Endothelial cell (in vitro differentiated cells): ENCODE measurements at places on chromosomes 11 and 22. TPM values are rescaled to one million over a fixed set of nuclear protein-coding genes. Genes with fewer than 3 reads are reported as not detected.

DNA sequence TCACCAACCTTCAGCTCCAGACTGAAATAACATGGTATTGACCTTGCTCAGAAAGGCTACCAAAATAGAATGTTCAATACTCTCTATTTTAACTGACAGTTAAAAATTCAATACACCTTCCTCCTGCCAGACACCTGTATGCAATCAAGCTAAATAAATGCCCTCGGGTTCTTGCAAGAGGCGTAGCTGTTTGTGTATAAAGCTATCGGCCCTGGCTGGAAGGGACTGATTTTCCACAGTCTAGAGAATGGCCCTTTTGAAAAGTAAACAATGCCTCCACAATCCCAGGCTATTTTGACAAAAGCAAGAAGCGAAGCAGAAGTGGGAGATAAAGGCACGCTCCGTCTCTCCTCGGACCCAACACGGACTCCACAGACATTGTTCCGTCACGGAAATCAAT, 791.2 kb downstream of the BRD1 start:
- no peak for DNase-seq

The OR10G4 gene
- total RNA-seq: not detected

GRCh38 chr11:27907530-27907929, 200.4 kb downstream of the KIF18A start:
- DNase-seq: no peak

DNA sequence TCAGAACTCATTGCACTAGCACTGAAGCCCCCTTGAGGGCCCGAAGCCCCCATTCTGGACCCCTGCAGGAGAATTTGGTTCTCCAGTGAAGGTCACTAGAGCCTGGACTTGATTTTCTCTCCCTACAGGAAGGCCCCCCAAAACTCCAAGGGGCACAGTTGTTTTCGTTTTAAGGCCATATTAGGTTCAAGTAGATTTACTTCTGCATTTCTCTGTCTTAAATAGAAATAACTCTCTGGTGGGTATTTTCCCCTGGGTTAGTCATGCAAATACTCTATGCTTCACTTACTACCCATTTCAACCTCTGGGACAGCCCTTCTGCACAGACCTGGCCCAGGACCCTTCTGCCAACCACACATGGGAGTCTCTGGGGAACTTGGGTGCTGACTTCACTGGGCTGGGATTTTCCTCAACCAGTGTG, 41.6 kb downstream of the WEE1 start:
- DNase-seq: no peak

The MYO7A gene
- total RNA-seq: 18.3 TPM

The PANX2 gene
- 0.87 TPM for total RNA-seq

The MGAT3 gene
- 0.87 TPM for total RNA-seq

The PKNOX2 gene
- total RNA-seq: 41.8 TPM

DNA sequence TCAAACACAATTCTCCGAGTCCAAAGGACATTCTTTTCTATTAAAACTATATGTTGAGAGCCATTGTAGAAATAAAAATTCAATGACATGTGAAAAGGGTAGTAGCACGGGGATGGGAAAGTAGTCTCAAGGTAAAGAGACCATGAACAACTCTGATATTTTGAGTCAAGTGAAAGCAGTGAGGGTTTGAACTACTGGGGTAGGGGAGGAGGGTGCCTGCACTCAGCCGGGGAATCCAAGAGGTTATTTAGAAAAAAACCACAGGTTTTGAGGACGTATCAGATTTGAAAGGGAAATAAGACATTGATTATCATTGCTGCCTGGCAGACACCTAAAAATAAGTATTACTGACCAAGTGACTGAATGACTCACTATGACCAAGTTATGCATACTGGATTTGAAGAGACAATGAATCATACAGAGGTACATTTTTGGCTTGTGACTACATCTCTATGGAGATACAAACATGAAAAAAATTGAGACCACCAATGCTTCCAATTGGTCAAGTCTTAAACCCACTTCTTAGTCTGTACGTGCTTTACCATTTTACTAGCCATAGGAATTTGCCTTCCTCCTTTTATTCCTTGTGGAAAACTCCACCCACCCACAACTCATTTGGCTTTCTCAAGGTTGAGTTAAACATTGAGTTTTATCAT, 2.2 kb upstream of the OR52H1 start:
- no peak for DNase-seq

The GTSE1 gene
- 8.2 TPM for total RNA-seq

DNA sequence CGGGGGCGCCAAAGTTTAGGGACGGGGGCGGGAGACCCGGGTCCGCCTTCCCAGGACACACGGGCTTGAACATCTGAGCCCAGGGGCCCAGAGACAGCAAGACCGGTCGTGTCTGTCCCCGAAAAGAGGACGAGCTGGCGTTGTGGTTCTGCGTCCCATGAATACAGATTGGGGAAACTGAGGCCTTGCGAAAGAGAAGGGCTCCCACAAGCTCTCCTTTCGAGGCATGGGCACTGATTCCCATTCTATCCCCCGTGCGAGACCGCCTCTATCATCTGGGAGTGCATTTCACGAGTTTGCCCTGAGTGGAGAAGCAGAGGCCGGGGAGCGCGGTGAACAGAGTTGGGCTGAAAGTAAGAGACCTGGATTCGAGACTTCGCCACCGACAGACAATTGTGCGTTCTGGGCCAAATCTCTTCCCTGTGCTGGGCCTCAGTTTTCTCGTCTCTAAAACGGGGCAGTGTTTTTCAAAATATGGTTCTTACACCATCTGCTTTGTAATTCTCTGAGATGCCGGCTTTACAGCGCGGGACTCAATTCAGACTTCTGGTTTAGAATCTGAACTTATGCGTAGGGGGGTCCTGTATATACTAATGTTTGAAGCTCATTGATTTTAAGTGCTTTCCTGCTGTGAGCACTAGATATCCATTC, 471 bp downstream of the RNF185 start:
- peak; percentile 25 for DNase-seq

The RFPL3 gene
- total RNA-seq: not detected

DNA sequence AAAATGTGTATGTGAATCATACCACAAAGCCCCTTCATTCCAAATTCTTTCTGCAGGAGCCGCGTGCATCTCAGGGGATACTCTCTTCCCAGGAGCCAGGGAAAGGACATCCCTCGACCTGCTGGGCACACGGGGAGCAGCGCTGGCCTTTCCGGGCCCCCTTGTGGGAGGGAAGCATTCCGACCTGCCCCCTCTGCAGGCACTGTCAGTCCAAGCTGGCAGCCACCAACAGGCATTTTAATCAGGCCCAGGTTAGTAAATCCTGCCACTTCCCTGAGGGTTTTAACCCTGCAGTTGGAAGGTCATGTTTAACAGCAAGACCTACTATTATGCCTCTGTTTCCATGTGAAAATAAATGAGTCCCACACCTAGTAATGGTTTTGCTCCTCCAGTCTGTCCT, 391.5 kb downstream of the SHANK2 start:
- DNase-seq: no peak

DNA sequence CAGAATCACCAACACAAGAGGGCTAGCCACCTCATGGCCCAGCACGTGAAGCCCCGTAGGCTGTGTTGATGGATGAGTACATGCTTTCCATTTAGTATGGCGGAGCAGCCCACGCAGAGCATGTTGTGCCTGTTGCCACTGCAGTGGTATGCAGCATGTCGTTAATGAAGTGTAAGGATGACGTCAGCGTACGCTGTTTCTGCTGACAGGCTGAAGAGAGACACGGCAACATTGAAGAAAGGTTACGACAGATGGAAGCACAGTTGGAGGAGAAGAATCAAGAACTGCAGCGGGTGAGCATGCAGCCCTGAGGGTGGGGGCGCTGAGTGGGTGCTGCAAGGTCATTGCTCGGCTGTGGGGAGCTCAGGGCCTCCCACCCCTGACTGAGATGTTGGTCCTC, 62.8 kb downstream of the PPFIA1 start:
- no peak for DNase-seq

DNA sequence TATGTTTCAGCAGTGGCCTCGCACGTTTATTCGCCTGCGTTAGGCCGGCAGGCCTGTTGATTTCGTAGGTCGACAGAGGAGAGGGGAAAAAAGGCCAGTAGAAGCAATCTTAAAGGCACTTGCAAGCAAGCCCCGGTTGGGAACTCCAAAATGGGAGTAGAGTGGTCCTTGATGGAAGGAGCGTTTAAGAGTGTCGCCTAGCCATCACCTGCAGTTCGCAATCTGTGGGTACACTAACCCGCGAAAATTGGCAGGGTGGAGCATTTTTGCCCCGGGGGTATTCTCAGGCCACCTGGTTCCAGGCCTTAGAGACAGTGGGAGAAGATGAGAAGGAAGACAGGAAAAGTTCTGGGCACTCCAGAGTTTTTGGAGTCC, 1.1 kb downstream of the EWSR1 start:
- no peak for DNase-seq

The BEST1 gene
- 0.08 TPM for total RNA-seq

DNA sequence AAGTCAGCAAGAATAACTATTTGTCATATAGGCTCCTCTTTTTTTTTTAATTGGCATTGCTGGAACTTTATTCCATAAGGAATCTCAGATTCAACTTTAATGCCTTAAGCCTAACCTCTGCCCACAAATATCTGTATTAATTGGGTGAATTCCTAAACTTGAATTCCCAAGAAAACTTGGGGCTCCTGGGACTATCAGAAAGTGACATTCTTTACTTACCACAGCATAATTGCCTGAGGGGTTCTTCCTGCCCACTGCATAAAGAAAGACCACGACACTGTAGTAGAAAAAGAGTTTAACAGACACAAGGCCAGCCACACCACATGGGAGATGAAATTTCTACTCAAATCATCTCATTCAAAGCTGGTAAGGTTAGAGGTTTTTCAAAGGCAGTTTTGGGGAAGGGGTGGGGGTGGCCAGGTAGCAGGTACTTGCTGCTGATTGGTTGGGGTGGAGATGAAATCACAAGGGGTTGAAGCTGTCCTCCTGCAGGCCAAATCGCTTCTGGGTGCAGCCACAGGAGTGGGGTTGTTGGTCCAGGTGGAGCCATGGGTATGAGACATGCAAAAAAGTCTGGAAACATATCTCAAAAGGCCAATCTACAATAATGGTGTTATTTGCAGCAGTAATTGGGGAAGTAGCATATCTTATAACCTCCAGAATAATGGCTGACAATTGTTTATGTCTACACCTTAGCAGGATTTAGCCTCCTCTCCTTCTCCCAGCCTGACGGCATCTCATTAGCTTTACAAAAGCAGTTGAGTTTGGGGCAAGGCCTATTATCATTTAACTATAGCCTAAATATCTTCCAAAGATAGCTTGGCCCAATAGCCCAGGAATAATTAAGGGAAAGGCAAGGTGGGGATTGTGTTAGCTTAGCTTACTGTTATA, 4.8 kb upstream of the NLRP10 start:
- DNase-seq: no peak

- DNase-seq: no peak
Observed at GRCh38 chr22:19377565-19378343, 53.8 kb downstream of the HIRA start.

GRCh38 chr11:27976262-27976661, 131.7 kb downstream of the KIF18A start:
- DNase-seq: no peak

- DNase-seq: no peak
Observed at GRCh38 chr22:18031695-18032454, 7.5 kb upstream of the MICAL3 start.

- DNase-seq: no peak
Observed at GRCh38 chr11:10638316-10638925, 55.1 kb downstream of the IRAG1 start.

The ASPHD2 gene
- total RNA-seq: 14.5 TPM

The MS4A3 gene
- total RNA-seq: 1.4 TPM

DNA sequence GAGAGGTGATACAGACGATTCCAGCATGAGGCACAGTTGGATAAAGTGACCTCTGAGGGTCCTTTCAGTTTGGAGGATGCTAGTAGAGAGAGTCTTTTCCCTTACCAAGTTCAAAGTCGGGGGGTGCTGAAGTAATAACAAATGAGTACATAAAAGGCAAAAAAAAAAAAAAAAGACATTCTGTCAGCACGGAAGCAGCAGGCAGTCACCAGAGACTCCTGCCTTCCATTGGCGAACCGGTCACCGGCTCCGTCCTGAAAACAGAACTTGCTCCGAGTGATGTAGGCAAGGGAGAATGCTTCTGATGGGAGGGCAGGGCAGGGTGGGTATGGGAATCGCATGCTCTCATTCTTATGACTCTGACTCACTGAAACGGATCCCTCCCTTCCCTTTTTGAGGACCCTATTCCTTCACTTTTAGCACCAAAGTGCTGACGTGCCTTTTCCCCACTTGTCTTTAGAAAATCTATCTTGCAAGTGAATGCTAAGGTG, 65.9 kb downstream of the PRR5L start:
- DNase-seq: peak; percentile 12

The ANKRD42 gene
- 11.4 TPM for total RNA-seq

DNA sequence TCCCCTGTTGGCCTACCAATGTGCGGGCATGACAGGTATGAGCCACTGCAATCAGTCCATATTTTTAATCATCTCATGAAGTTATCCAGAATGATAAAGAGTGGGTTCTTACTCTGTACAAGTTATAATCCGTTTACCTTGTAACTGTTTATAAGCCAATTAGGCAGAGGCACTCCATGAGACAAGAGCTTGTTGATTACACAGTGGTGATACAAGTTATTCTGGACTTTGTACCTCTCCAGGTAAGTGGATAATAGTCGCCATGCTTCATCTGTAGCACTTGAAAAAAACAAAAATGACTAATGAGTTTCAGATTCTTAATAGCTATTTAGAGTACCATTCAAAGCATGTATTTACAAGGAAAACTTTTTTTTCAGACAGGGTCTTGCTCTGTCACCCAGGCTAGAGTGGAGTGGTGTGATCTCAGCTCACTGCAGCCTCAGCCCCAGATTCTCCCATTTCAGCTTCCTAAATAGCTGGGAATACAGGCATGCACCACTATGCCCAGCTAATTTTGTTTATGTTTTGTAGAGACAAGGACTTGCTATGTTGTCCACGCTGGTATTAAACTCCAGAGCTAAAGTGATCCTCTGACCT, 17.7 kb upstream of the FNBP4 start:
- no peak for DNase-seq

- no peak for DNase-seq
Observed at GRCh38 chr22:38733724-38734381, 21.9 kb downstream of the SUN2 start.

DNA sequence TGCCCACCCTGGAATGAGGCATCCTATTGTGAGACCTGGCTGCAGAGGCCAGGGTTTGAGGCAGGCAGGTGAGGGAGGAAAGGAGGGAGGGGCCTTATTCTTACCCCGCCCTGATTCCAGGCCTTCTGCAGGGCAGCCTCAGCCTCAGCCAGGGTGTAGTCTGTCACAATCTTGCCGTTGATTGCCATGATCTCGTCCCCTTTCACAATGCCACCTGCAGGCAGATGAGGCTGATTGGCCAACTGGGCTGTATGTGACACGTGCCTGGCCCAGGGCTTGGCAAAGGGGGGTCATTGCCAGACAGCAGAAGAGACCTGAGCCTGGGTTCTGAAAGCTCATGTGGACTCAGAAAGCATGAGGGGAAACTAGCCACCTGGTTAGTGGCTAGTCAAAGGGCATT, 21.4 kb upstream of the ABCC8 start:
- DNase-seq: no peak

DNA sequence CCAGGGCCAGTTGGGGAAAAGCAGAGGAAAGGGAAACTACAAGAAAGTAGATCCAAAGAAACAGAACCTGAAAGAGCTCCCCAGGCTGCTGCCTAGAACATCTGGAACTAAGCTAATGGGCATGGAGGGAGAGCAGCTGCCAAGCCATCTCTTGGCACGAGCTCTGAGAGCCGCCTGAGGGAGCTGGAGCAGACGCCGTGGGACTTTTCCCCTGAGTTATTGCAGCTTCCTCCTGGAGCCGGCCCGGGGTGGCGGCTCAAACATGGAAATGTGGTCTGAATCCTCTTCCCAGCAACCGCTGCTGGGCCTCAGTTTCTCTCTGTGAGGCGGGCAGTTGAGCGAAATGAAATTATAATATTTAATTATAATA, 41.8 kb downstream of the LIF start:
- no peak for DNase-seq

The RASD2 gene
- total RNA-seq: not detected

The THYN1 gene
- total RNA-seq: 42.5 TPM

GRCh38 chr11:12793065-12793464, 118.8 kb downstream of the TEAD1 start:
- DNase-seq: no peak
